ENCODE measurements at places on chromosomes 11 and 22.

DNA sequence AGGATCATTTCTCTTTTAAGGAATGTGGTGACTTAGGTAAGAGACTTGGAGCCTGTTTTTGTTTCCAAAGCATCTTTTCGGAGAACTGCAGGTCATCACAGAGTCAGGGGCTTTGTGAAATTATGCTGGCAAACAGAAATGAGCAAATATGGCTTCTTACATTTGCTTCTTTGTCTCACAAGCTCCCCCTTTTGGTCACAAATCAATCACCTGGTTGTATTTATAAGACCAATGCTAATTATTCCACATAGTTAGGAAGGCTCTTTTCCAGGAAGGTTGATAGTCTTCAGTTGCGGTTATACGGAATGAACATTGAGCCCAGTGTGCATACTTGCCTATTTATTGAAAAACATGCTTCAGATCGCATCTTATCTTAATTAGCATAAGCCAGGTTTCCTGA is 34.6 kb upstream of the CEP126 start:
- DNase-seq, result no peak

GRCh38 chr11:72236083-72236697 is 7.8 kb downstream of the PHOX2A start:
- no peak for DNase-seq

DNA sequence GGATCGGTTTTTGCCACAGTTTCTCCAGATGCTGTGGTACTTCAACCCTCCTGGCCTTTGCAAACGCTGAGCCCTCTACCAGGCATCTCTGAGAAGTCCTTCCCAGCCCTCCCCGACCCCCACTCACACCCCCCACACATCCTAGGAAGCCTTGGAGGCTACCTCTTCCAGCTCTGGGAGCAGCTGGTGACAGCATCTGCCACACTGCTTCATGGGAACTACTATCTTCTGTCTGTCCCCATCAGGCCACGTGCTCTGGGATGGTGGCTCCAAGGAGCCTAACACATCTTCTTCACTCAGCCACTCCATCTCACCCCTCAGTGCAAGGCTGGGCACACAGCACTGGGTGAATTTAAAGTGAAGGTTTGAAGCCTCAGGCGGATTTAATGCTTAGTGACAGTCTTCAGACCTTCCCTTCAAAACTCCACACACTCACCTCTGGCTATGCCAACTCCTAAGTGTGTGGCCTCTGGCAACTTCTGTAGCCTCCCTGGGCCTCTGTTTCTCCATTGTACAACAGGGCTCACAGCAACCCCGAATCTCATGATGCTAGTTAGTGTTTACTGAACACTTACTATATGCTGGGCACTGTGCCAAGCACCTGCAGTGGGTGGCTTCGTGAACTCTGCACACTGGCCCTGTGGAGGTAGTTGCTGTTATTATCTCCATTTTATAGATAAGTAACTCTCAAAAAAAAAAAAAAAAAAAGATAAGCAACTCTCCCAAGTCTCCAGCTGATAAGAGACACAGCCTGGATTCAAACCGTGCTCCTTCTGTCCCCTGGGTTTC is 7.3 kb upstream of the TP53I11 start:
- no peak for DNase-seq

GRCh38 chr11:8310743-8311298 is 47.1 kb upstream of the LMO1 start:
- DNase-seq, result no peak

DNA sequence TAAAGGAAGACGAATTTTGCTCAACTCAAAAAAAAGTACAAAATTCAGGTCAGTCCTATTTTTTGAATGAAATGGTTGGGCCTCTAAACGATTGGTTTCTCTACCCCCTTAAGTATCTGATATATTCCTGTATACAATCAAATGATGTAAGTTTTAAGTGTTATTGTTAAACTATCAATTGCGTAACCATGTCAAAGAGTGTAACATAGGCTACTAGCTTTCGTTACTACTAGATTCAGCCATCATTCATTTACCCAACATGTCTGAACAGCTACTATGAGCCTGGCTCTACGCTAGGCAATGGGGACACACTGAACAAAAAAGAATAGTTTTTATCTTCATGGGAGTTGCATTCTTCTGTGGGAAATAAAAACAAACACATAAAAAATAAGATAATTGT is 3.3 kb downstream of the RAB6A start:
- no peak for DNase-seq

DNA sequence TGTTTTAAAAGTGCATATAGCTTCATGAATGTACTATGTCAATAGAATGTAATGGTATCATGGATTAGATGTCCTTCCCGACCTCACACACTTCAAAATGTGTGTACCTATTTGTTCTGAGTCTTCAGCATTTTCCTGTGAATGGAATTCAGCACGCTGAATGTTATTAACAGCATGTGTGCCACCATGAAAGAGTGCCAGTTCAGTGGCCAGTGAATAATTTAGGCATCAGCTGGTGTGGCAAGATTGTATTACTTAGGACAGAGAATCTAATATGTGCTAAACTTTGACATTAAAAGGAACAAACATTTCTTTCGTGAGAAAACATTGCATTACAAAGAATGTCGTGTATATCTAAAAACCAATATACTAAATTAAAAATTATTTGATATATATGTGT is 46.4 kb downstream of the HIPK3 start:
- DNase-seq, result no peak

- DNase-seq, result no peak
These were observed 5.6 kb upstream of the KCTD17 start for GRCh38 chr22:37045958-37046357.

DNA sequence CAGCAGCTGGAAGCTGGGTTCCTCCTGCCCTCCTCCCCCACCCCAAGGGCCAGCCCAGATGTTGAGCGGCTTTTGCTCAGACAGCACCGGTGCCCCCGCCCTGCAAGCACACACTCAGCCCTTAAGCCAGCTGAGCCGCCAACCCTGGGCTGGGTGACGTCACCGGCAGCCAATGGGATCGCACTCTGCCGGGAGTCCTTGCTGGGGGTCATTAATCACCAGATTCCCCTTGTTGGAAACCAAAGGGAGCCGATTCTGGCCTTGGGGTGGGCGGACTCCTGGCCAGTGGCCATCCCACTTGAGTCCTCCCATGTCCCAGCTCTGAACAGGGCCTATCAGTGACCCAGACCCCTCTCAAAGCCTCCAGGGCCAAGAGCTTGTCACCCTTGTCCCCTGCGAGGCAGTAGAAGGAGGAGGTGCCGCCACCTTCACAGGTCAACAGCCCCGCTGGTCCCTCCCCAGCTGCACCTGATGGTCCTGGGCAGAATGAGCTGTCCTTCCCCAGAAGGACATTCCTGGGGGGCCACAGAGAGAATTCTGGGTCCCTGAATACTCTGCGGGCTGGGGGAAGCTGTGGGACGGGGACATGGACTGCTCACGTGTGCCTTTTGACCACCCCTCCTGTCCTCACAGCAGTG is 7.4 kb downstream of the DUSP8 start:
- DNase-seq, result no peak

- DNase-seq, result no peak
These were observed 38.0 kb upstream of the IL17RA start for GRCh38 chr22:17046566-17047348.

- DNase-seq, result no peak
These were observed 89.7 kb upstream of the MTMR2 start for GRCh38 chr11:96013461-96014213.

GRCh38 chr22:28978863-28979796 is 82.5 kb downstream of the C22orf31 start:
- no peak for DNase-seq

DNA sequence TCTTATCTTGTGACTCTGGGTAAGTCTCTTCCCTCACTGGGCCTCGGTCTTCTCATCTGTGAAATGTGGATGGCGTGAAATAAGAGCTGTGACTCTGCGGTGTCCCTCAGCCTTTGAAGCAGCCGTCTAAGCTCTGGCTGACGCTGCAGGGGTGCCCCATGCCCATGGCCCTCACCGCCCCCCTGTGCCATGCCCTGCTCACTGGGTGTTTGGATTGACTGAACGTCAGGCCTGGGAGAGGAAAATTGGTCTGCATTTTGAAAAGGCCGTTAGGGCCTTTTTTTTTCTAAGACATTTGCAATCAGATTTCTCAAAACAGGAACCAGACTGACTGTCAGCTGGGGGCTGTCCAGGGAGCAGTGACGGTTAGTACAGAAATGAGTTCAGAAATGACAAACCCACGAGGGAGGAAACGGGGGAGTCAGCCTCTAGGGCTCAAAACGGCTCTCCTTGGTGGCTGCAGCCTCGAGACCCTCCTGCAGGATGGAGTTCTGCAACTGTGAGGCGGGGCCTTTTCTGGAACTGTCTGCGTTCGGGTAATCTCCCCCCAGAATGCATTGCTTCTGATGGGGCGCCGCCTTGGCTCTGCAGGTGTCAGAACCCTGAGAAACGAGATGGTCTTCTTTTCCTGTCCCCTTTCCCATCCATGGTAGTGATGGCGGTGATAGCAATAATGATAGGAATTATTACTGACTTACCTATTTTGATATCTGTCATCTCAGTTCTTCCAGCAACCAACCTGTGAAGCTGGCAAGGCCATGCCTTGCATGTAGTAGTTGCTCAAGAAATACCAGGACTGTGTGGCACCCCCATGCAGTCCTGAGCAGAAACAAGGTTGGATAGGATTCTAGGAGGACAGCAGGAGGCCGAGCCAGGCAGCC is 2.0 kb downstream of the GRK2 start:
- DNase-seq, result peak; percentile 58

GRCh38 chr22:47748957-47749356 is 986.5 kb downstream of the TBC1D22A start:
- DNase-seq, result no peak

GRCh38 chr11:128026596-128026995 is 560.8 kb downstream of the ETS1 start:
- no peak for DNase-seq

DNA sequence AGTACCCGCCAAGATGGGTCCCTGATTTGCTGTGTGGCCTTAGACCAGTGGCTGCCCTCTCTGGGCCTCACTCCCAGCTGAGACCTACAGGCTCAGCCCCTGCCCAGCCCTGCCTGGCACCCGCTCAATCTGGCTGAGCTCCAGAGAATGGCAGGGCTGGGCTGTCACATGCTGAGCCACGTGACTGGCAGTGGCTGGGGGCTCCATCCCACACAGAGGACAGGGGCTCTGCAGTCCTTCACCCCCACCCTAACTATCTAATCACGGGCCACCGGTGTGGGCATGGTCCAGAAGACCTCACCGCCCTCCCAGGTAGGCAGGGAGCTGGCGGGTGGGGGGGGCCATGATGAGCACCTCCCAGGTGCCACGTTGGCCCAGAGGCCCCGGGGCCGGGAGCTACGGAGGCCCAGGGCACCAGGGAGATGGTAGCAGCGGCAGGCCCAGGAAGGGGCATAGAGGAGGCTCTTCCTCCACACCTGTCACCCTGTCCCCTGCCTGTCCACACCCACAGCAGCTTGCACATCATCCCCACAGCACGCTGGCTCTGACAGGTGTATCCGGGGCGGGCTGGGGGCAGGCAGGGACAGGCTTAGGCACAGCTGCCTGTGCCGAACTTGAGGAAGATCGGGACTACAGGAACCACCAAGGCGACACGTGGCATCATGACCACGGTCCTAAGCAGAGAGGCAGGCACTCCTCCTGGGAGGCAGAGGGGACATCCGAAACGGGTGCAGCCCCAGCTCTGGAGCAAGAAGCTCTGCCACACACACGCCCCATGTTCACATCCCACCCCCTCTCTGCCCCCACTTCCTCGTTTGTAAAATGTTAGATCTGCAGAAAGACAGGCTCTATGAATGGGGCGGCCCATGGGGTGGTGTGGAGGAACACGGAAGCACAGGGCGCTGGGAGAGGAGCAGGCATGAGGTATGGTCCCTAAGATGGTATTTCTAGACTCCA is 1.5 kb upstream of the ALDH3B1 start:
- no peak for DNase-seq

DNA sequence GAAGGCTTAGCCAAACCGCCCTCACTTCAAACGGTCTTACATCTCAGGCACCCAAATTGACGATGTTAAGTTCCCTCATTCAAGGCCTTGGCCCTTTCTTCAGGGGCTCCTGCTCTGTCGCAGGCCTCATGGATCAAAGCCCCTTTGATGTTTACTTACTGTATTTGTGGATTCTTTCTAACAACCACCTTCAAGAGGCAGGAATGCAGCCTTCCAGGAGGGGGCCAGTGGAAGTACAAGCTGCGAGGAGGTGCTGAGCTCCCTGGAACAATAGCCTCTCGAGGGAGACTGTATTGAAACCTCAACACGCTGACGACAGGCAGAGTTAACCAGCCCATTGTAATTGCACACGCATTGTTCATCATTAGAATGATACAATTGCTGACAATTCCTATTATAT is 209.1 kb downstream of the ST3GAL4 start:
- DNase-seq, result no peak

- DNase-seq, result no peak
These were observed 186.1 kb downstream of the DSCAML1 start for GRCh38 chr11:117610901-117611300.

DNA sequence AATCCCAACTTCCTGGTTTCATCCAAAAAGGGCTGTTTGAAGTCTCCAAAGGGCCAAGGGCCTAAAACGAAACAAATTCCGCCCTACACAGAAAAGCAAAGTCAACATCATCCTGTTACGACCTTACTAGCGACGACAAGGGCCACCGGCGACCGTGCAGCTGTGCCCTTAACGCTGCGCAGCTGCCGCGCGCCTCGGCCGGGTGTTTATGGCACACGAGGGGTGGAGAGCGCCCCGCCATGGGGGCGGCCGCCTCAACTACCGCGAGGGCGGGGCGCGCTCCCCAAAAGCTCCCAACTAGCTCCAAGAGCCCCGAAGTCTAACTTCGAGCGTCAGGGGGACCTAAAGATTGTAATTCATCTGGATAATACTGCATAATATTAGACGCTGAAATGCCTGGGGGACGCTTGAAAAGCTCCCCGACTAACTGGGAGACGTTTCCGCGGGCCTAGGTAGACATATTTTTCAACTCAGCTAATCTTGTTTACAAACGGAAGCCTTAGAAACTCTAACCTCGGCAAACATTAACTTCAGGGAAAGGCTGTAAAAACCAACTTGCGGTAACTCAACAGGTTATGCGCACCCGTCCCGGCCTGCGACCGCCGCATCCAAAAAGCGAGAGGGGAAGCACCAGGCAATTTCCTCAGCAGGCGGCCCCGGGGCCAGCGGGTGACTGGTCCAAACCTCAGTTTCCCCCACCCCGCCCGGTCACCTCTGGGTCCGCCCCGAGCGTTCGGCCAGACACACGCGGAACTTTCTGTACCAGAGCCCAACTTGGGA is 694 bp downstream of the TMEM123 start:
- peak; percentile 67 for DNase-seq

DNA sequence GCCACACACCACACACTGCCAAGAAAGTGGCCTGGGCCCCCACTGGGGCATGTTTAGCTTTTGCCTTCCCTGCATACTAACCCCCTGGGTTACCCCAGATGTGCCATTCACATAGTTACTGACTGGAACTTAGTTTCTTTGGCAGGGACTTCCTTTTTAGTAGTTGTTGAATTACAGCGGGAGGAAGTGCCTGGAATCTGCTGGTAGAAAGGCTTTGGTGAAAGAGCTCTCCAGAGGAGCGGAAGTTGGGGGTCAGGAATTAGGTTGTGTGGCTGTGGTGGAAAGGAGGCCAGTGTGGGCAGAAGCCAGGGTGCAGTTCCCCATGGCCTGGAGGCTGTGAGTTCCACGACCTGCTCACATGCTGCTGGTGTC is 69.0 kb downstream of the MED15 start:
- DNase-seq, result no peak

GRCh38 chr22:35905894-35906293 is 122.7 kb downstream of the RBFOX2 start:
- DNase-seq, result no peak

- no peak for DNase-seq
These were observed 634 bp downstream of the TIMM8B start for GRCh38 chr11:112085822-112086421.

All from effector CD4-positive, alpha-beta T cell (primary cell).